ENCODE measurements at places on chromosomes 3 and 15.

GRCh38 chr3:11522953-11523571 lies 120.7 kb downstream of the VGLL4 start:
- DNase-seq: peak; percentile 30

DNA sequence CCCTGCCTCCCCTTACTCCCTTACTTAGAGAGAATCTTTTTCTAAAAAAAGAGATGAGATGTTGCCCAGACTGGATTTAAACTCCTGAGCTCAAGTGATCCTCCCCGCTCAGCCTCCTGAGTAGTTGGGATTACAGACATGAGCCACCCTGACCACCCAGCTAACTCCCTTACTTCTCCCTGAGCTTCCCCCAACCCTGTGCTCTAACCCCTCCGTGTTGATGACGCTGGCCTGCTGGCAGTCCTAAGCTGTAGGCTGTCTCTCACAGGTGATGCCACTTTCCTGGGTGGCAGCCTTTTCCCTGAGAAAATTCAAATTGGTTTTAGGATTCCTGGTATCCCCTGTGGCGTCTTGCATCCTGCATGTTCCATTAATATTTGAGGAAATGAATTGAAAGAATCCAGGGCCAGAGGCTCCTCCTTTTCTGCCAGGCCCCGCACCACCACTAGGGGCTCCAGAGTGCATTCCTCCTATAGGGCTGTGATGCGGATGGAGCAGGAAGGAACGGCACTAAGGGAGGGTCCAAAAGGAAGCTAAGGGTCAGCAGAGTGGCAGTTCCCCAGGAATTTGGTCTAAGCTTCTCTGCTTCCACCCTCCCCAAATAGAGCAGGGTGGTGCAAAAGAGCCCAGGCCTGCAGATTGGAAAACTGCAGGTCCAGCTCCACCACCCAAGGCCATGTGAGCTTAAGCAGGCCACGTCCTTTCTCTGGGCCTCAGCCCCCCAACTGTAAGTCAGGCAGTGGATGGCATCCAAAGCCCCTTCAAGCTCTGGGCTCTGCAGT lies 101.1 kb downstream of the DAPK2 start:
- peak; percentile 46 for DNase-seq

- DNase-seq: no peak
These were observed 369 bp upstream of the U2SURP start for GRCh38 chr3:143001034-143001368.

DNA sequence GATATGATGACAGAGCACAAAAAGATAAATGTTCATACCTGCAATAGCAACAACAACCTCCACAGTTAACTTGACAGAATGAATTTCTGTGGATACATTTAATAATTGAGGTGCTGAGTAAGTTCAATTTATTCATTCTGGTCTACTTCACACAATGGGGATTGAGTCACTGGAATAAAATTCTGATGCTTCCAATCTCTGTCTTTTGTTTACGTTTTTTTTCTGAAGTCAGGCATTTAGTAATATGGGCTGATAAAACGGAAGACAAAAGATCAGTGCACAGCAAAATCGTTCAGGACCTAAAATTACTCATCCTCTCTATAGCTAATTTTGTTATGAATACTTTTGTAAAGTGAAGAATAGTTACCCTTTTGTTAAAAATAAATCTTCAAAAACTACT lies 565.9 kb upstream of the CCDC54 start:
- peak; percentile 75 for DNase-seq

GRCh38 chr15:66138096-66138783 lies 115.3 kb downstream of the MEGF11 start:
- DNase-seq: no peak

- peak; percentile 28 for DNase-seq
These were observed 28.9 kb downstream of the CFAP91 start for GRCh38 chr3:119731560-119732343.

DNA sequence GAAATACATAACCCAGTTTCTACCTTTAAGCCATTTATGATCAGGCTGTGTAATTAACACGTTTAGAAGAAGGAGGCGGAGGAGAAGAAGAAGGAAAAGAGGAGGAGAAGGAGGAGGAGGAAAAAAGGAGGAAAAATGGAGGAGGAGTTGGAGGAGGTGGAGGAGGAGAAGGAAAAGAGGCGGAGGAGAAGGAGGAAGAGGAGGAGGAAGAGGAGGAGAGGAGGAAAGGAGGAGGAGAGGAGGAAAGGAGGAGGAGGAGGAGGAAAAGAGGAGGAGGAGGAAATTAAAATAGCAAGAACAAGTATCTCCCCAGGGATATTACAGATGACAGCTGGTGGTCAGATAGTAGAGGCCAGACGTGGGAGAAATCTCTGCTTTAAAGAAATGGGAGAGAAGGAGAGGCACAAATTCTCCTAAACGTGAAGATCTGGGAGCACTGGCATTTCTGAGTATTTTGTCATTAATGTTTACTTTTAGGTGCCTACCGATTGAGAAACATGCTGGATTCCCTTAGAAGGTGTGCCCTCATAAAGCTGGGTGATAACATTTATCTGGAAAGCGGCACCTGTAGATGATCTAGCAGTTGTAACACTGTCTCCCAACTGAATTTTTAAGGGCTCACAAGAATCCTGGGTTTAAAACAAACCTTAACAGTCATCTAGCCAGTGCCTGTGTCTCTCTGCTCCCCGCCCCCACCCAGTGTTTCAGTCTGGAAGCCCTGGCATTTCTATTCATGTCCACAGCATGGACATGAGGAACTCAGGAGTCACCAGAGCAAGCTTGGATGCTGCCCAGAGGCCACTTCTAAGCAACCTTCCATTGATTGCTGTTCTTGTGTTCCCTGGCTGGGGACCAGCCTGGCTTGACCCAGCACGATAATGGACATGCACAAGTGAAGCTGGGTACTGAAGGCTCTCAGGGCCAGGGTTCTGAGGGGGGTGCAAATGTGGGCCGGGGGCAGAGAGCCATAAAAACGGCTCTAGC lies 75.2 kb downstream of the CHRNA7 start:
- no peak for DNase-seq

- DNase-seq: peak; percentile 11
These were observed 332.4 kb downstream of the SATB1 start for GRCh38 chr3:18092726-18093125.

DNA sequence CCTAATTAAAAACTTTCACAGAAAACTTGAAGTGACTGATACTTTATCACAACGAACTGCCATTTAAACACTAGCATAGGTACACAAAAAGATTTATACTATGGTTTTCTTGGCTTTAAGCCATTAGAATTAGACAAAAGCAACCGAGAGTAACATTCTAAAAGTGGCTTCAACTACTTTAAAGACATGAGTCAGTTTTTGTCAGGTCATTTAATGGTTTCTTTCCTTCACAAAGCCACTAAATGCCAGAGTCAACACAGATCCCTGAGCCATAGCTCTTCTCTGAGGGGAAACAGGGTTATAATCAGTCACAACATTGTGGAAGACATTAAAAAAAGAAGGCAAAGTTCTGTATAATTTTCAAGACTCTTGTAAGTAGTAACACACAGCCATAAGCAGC lies 54.6 kb downstream of the CAPN3 start:
- DNase-seq: no peak

- peak; percentile 39 for DNase-seq
These were observed 67.7 kb upstream of the NSMCE3 start for GRCh38 chr15:29337156-29337959.

DNA sequence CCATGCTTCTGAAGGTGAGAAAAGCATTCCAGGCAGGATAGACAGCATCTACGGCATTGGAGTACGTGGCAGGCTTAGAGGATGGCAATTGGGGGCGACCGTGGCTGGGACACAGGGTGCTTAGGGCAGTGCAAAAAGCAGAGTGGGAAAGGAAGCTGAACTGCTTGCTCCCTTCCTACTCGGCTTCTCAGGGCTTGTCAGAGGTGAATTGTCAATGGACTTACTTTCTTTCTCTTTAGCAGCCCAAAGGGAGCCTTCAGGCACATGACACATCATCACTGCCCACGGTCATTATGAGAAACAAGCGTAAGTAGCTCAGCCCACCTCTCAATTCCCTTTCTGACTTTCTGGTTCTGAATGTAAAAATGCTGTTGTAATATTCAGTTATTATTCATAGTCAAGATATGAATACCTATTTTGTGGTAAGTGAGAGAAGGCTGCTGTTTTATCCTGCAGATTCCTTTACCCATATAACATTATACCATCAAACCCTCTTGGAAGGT lies 84.3 kb downstream of the KLHL25 start:
- no peak for DNase-seq

- DNase-seq: no peak
These were observed 31.8 kb upstream of the KLHL6 start for GRCh38 chr3:183587336-183587735.

- no peak for DNase-seq
These were observed 56.3 kb upstream of the CGNL1 start for GRCh38 chr15:57319919-57320560.

DNA sequence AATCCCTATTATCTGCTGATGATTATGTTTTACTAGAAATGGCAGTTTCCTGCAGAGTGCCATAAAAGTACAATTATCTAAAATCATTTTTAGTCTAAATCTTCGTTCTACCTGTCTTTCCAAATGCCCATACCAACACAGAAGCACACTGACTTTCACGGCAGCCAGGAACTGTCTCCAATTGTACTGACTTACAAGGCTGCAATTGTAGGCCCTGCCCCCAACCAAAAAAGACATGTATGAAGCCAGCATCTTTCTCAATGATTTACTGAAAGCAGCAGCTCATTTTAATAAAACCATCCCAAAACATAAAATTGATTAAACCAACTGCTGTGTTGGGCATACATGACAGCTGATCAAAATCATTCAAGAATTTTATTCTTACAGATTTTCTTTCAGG lies 119.0 kb downstream of the TBC1D5 start:
- DNase-seq: no peak

GRCh38 chr3:60770532-60770931 lies 480.7 kb downstream of the FHIT start:
- no peak for DNase-seq

DNA sequence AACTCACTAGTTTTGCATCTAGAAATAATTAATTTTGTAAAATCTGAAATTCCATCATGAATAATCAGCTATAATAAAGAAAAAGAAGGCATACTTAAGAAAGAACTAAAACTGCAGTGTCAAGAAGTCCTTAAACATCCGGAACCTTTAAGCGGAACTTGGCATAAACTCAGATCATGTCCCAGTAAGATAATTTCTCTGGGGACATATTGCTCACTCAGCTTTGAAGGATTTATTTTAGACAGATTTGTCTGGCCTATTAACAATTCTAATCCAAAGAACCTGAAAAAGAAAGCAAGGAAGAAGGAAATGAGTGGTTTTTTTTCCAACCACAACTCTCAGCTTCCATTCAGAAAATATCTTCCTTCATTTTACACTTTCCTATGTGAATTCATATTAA lies 850.3 kb downstream of the ROBO1 start:
- DNase-seq: no peak

DNA sequence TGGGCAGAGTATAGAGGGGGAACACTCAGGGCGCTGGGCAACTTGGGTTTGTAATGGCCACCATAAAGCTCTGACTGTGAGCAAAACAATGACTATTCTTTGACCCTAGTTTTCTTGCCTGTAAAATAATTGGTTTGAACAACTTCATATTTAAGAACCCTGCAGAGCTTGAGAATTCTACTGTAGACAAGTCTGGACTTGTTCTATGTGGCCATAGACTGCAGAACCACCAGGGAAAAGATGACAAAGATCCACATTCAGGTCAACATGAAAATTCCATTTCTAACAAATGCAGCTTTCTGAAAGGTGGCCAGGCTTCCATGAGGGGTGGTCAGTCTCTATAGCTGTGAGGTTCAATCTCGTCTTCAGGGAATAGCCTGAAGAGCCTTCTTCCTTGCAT lies 239.4 kb upstream of the LRRN1 start:
- DNase-seq: no peak

DNA sequence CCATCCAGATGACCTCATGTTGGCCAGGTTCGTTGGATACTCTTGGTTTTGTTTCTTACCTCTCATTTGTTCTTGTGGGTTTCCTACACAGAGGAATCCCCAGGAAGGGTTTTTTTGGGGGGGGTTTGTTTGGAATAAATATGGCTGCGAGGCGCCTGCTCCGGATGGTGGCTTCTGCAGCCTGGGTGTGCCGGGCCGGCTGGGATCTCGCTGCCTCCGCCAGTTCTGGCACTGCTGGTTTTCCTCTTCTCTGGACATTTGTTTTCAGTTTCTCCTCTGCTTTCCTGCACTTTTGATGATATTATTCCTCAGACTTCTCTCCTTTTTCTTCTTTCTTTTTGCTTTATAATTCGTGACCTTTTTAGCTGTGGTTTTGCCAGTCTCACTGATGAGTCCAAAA lies 187.4 kb downstream of the OR4M2 start:
- DNase-seq: no peak

- DNase-seq: peak; percentile 68
These were observed 189.6 kb upstream of the MLF1 start for GRCh38 chr3:158381262-158381868.

DNA sequence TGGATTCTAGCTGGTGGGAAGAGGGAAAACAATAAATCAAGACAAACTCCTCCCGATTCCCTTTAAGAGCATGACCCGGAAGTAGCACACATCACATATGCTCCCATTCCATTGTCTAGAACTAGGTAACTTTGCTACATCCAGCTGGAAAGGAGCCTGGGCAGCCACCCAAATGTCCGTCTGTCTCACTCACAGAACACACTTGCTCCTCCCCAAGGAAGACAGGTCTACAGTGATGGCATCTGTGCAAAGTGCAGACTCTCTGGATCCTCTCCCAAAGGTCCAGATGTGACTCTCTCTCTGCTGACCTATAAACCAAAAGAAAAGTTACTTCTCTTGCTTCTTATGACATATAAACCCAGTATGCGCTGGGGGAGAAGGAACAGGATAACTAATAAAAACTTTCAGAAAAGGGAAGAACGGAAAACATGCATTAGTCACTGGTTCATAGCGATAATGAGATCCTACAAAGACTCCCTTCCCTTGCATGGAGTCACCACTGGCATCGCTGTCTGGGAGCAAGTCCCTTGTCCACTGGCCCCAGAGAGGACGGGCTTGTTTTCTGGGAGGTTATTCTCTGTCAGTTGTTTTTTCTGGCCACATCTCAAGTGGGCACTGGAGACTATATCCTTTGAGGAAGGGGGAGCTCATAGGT lies 29.8 kb upstream of the EPHB3 start:
- DNase-seq: no peak

GRCh38 chr15:66394915-66395314 lies 8.2 kb downstream of the MAP2K1 start:
- DNase-seq: no peak
